T-helper 9 cell (primary cell): ENCODE measurements at places on chromosomes 1 and 21.

DNA sequence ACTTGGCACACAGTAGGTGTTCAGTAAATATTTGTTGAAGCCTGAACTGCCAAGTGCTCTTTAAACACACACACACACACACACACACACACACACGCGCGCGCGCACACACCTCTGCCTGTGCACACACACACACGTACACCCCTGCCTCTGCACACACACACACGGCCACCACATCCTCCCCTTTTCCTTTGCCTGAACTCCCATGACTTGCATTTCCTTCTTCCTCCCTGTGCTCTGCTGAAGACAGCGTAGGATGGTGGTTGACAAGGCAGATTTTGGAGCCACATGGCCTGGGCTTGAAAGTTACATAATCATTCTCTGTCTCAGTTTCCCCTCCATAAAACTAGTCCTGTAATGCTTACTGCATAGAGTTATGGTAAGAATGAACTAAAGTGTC lies 712.3 kb downstream of the PTPRU start:
- no peak for DNase-seq

DNA sequence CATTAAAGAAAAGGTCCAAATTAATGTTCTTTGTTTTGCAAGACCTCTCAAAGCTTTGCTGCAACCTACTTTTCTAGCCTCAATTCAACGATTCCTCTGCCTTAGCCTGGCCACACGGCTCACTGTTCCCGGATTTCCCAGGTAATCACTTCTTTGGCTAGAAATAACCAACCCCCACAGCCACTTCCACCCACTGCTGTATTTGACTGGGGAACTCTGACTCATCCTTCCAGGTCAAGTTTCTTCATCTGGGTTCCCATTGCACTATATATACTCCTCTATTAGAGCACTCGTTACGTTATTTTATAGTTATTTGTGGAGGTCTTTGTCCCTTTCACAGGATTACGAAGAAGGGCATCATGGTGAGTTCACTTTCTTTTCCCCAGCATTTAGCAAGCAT lies 185.9 kb downstream of the CACNA1E start:
- no peak for DNase-seq

- DNase-seq, result no peak
Observed at GRCh38 chr1:226519716-226520598, 28.6 kb upstream of the STUM start.

GRCh38 chr1:17908945-17909344 lies 153.8 kb downstream of the ACTL8 start:
- DNase-seq, result no peak

DNA sequence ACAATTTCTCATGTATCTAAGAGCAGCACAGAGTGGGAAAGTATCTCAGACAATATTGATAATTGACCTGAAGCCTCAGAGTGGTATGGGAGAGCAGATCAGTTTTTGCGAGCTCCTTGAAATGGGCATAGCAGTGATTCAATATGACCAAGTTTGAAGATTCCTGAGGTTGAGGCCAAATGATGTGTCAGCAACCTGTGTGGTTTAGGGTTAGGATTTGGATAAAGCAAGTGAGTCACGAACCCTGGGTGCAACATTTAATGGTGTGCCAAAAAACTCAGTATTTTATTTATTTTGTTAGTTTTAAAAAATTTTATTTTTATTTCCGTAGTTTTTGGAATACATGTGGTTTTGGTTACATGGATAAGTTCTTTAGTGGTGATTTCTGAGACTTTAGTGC lies 92.5 kb upstream of the C21orf91 start:
- DNase-seq, result no peak

- DNase-seq, result no peak
Observed at GRCh38 chr21:43312011-43312410, 114.9 kb downstream of the SIK1 start.

GRCh38 chr1:89831462-89832120 lies 10.8 kb downstream of the LRRC8D start:
- DNase-seq, result no peak

GRCh38 chr1:15540186-15540585 lies 13.5 kb downstream of the DNAJC16 start:
- no peak for DNase-seq

- no peak for DNase-seq
Observed at GRCh38 chr1:87743256-87743655, 414.6 kb downstream of the LMO4 start.

GRCh38 chr1:189350983-189351616 lies 1126.6 kb downstream of the BRINP3 start:
- DNase-seq, result no peak

DNA sequence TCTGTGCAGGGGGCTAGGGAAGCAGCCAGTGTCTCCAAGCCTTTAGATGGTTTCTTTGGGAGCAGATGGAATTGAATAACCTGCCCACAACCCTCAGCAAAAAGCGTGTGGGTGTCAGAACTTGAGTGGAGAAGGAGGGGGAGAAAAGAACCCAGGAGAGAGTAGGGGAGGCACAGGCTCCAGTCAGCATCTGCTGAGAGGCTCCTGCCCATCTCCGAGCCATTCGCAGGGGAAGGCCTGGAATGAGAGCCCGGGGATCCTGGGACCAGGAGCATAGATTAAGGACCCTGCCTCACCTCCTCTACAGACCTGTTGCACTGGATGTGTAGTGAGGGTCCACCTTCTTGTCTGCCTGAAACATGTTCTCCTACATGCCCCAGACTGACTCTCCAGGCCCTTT lies 16.3 kb downstream of the TMEM81 start:
- DNase-seq, result no peak

DNA sequence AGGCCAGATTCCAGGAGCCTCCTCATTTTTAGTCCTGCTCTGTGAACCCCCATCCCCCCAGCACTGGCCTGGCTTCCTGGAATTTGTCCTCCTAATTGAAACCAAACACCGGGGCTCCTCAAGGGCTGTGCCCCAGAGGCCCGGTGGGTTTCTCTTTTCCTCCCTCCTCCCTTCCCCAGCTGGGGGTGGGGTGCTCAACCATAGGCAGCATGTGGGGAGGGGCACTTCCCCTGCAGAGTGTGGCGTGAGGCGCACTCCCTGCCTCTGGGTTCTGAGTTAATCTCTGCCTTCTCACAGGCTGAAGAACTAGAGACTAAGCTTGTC lies 67.5 kb upstream of the ACOT11 start:
- DNase-seq, result no peak
